MM.1S (cell line): ENCODE measurements at places on chromosomes 2 and 18.
A peak's percentile ranks its signal among the peaks of the same experiment; 100 is the strongest.

DNA sequence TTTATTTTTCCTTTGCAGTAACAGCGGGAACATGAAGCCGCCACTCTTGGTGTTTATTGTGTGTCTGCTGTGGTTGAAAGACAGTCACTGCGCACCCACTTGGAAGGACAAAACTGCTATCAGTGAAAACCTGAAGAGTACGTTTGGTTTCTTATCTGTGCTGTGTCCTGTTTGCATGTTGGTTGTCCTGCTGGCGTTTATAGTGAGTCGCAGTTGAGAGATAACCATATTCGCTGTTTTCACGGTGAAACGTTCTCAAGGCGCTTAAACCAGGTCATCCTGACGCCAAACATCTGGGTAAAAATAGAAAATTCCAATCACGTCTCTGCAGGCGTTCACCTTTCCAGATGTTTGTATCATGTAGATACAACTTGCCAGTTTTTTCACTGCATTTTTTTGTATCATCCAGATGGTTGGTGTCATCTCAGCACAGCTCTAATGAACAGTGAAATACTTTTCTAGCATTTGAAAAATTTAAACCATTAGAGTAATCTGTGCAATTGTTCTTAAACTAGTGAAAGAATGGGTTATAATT, 21.2 kb downstream of the CLUL1 start:
- no peak for DNase-seq

DNA sequence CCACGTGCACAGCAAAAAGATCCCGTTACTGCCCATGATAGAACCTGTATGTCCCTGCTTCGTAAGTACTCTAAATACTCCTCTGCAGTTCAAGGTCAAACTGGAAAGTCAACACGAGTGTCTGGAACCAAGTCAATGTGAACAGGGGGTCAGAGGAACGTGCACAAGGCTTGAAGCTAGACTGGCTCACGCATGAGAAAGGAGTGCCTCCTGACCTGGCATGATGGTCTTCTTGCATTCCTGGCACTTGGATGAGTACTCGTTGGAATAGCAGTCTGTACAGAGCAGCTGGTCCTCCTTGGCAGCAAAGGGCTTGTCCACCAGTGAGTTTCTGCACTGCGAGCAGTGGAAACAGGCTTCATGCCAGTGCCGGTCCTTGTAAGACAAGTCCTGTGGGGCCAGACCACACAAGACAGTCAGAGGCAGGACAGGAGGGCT, 25.5 kb downstream of the FHL2 start:
- DNase-seq, result peak; percentile 19

DNA sequence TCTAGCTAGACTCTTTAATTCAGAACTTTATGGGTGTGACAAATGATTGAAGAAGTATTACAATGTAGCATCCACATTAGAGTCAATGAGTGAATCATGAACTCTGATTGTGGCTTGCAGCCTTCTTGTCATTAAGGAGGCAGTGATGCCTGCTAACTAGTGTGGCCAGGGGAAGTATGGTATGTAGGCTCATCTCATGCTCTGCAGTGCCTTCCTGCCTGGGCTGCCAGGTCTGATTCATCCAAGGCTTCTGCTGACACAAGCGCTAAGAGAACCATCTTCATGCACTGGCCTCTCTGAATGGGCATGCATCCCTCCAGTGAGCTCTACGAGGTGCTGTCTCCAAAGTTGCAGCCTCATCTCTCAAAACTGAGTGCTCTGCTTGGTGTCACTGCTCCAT, 144.3 kb downstream of the MTCL1 start:
- no peak for DNase-seq

GRCh38 chr2:28589746-28590463, 94.0 kb downstream of the PLB1 start:
- no peak for DNase-seq

DNA sequence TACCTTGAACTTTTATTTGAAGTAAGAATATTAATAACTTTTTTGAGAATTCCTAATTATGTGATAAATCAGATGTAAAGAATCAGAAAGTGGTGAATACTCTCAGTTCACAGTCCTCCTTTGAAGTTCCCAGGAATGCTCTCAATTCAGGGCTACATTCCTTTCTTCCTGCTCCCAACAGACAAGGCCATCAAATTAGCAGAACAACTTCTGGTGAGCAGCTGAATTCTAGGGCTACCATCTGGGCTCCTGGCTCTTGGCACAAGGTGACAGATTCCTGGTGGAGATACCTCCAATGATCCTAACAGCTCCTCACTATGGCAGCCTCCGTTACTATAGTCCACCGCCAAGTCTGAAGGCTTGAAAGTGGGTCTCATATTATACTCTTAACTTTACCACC, 37.8 kb upstream of the OLA1 start:
- no peak for DNase-seq

DNA sequence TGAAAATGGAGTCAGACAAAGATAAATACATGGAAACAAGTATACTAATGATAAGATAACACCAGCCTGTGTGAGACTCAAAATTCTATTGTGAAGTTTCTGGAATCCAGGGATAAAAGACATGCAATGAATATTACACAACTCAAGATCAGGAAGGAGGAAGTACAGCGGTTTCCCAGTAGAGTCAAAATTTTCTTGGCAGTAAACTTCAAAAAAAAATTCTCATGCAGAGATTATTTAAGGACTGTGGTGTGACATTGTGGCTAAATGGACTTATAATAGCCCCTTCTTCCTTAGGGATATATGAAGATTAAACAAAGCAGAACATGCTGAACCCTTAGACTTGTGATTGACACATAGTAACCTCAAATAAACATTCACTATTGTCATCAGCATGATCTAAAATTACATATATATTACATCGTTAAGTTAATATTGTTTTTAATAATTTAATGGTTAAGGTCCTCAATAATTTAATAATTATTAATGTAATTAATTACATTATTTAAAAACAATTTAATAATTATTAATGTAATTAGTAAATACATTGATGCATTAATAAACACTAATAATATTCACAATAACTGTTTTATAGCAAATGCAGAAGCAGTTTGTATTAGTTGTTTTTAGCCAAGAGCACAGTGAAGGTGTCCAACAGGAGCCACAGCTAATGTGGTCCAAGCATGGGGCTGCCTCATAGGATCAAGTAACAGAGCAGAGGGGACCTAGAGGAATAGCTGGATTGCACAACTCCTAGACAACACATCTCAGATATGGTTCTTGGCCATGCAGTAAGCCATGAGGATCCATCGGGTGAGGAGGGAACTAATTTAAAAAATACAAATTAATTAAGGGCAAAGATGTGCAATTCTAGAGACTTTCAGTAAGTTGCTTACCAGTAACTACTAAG, 77.3 kb downstream of the POLE4 start:
- DNase-seq, result no peak

DNA sequence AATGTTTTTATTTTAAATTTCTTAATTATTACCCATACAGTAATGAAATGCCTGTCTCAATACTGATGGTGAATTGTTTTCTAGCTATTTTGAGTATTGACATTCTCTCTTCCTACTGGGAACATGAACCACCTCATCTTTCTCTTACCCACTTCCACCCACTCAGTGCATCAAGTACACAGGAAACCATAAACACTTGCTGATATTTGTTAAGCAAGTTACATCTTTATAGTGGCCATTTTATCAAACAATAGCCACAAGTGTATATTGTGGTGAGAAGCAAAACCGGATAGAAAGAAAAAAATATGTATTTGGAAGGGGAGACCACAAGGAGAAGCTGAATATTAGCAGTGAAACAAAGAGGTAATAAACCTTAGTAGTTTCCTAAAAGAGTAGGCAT, 368.1 kb upstream of the HNRNPA3 start:
- no peak for DNase-seq

DNA sequence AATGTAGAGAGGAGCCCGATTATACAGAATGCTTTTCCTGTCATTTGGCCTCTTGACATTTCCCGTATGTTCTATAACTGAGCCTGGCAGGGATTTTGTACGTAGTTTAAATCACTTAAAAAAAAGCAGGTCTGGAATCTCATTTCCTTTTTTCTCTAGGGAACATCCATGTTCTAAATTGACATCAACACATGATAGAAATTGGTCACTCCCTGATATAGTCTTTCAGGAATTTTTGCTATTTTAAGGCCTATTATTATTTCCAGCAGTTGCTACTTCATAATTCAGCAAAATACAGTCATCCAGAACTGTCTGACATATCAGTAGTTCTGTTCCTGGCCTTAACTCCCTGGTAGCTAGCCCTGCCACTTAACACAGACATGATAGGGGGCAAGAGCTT, 565.7 kb upstream of the ZEB2 start:
- no peak for DNase-seq

DNA sequence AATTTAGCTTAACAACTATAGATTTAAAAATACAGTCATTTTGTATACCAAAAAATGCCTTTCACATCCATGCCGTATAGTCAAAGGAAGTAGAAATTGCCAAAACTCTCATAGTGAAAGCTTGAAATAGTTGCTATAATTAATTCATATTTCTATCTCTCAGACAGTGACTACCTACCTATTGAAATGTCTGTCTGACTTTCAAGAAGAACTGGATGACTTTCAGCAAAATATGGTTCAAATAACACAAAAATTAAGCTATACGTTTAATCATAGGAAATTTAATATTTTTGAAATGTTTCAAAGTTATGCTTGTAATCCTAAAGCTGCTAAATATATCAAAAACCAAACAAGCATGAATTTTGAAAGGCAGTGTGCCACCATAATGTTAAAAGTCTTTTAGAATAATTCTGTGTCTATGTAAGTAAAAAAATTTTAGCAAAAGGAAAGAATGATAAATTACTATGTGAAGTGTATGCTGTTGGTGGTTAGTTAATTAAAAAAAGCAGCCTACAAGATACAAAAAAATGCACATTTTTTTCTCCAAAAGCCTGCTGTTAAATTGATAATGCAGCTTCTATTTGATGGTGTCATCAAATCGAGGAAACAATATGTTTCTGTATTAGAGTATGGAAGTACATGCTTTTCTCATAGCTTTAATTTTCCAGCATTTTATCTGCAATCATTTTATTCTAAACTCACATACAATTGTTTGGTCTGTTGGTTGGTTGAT, 57.7 kb upstream of the ST6GAL2 start:
- DNase-seq, result no peak

DNA sequence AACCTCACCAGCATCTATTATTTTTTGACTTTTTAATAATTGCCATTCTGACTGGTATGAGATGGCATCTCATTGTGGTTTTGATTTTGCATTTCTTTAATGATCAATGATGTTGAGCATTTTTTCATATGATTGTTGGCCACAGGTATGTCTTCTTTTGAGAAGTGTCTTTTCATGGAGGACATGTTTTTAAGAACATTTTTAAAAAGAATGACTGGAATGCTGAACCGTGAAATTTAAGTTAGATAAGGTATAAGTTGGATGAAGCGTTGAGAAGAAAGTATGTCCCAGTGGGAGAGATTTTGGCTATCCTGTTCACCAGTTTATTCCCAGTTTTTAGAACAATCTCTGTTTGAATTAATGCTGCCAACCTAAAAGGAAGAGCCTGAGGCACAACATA, 365.9 kb downstream of the CELF4 start:
- no peak for DNase-seq

DNA sequence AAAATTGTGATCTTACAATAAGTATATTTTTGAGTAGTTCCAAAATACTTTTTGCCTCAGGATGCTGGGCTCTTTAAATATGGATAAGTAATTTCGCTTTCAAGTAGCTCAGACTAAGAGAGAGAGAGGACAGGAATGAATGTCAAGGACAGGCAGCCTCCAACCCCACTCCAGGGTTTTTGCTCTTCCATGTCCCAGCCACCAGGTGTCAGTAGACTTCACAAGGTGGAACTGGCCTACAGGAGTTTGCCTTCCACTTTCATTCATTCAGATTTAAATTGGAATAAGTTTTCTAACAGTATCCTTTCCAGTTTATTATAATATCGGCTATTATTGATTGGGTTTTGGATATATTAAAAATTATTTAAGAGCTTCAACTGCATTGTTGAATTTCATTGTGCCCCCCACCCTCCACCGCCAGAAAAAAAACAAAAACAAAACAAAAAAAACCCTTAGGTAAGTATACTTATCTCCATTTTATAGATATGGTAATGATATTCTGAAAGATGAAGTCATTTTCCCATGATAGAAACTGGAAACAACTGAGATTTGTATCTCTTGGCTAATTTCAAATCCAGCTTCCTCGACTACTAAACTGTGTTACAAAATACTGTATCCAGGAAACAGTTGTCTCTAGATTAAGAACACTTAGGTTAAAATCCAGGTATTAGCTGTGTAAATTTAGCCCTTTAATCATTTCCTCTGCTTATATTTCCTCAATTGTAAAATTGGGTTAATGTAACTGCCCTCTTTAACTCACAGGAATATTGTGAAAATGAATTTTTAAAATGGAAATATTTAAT, 793.1 kb downstream of the ERBB4 start:
- peak; percentile 74 for DNase-seq

- no peak for DNase-seq
These were observed 850.2 kb upstream of the CELF4 start for GRCh38 chr18:38415811-38416210.

DNA sequence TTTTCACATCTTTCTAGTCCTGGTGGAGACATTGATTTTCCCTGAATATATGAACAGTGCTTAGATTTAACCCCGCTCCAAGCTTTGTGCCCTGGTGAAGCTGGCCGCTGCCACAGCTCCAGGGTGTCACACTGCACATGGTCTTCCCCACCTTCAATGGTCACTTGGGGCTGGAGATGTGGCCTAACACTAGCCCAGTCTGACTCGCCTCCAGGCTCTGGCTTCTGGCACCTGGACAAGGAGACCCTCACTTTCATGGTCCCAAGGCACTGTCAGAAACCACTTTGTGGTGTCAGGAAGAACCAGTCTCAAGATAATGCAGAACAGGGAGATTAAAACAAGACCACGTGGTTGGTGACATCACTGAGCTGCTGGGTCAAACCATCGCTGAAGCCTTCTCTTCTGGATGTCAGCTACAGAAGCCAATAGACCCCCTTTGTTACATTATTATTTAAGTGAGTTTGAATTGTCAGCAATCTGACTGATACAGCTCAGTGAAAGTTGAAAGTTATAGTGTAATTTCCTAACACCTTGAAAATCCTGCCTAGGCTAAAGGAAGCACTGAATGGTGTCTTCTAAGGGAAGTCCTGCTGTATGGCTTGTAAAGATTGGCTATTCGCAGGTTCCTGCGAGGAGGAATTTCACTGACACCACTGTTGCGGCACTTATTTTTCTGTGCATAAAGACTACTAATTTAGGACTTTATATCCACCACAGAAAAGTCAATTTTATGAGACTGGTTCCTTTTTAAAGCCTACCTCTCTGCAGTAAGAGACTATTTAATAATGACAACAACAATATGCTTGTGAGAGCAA, 55.0 kb upstream of the CTDP1 start:
- DNase-seq, result no peak

DNA sequence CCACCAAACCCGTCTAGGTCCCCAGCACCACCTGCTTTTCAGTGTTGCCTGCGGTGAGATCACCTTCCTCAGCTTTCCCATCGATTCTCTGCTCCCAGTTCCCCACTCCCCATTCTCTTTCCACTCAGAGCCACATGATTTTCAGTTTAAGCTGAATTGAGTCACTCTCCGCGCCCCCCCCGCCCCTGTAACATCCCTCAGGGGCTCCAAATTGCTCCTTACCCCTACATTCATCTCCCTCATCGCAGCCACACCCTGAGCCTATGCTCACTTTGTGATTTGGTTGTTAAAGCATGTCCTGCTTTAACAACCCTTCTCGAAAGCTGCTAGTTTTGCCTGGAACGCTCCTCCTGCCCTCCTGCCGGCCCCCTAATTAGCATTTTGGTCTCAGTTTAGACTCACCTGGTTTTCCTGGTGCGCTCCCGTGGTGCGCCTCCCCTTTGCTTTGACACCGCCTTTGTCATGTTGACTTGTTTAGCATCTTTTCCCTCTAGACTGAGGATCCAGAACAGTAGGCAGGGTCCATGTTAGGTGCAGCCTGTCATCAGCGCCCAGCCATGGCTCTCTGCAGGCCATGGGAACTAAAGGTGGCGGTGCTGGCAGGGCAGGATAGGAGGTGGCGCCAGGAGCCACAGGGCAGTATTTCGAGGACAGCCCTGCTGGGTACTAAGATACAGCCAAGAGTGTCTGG, 60.8 kb downstream of the ST3GAL5 start:
- DNase-seq, result peak; percentile 41
